Right ventricle myocardium superior (tissue), 1 donor: ENCODE measurements at places on chromosomes 13 and 19. TPM values are rescaled to one million over a fixed set of nuclear protein-coding genes. Genes with fewer than 3 reads are reported as not detected.

GRCh38 chr13:111202745-111203144 is 87.6 kb downstream of the ARHGEF7 start:
- DNase-seq, result no peak

DNA sequence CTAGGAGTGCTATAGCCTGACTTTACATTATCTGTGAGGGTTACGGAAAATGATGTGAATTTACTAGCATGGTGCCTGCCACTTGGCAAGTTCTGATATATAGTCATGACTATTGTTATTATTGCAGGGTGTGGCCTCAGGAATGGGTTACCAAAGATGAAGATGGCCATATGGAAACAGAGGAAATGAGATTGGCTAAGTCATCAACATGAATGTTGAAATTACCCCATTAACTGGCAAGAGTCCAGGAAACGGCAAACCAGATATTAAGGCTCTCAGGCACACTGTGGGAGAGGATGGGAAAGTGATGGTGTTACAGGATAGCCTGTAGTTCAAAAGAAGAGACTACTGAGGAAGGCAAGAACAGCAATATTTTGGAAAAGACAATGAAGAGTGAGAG is 183.3 kb downstream of the KCNRG start:
- no peak for DNase-seq

GRCh38 chr13:67080351-67080750 is 149.8 kb downstream of the PCDH9 start:
- DNase-seq, result no peak

GRCh38 chr13:94776956-94777355 is 64.6 kb upstream of the SOX21 start:
- no peak for DNase-seq

DNA sequence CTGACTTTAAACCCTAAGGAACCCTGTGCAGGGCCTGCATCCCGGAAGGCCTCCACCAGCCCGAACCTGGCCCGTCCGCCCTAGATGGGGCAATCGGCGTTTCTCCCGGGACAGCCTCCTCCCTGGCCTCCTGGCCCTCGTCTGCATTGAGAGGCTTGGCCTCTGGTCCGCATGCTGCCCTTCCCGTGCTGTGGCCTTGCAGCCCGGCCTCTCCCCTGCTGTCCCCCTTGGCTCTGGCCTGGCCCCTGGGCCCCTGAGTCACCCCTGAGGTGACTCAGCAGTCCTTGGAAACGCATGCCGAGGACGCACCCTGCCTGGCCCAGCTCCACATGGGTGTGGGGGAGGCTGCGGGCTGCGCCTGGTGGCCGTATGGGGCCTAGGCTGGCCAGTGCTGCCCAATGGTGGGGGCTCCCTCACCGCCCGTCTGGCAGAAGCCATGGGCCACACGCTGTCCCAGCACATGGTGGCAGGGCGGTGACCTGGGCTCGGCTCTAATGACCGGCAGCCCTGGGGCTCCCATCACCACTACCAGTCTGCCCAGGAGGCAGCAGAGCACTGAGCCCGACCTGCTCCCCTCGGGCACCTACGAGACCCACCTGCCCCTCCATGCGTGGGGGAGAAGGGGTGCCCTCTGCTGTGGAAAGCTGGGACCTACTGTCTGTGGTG is 25.7 kb downstream of the SH3GL1 start:
- DNase-seq, result peak; percentile 88

Gene TNFSF13B
- 1.6 TPM for total RNA-seq

DNA sequence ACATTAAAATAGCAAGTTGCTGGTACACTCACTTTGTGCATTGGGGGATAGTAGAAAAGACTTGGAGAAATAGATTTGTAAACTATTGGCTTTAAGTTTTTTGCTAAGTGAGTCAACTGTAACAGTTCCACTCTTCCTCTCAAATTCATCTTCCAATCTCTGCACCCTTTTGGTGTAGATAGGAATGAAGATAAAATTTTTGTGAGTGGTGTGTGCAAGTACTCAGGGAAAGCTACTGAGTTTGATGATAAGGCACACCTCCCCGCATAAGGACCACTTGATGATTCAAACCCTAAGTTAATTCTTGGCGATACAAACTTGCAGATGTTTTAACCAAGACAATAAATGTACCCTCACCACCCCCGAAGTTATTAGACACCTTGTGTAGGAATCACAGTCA is 168.3 kb upstream of the SLITRK1 start:
- DNase-seq, result no peak

DNA sequence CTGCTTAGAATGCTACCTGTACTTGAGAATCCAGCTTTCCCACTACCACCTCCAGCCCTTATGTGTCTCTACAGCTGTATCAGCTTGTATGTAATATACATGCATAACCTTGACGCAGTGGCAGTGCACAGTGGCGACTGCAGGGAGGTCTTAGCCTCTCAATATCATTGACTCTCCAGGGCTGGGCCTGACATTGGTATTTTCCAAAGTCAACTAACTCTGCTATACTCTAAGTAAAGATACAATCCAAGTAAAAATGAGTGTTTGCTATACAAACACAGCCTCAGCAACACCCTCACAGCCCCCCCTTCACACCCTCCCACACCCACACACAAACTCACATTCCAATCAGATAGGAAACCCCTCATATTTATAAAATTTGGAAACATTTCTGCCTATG is 6.7 kb upstream of the UBL3 start:
- no peak for DNase-seq

DNA sequence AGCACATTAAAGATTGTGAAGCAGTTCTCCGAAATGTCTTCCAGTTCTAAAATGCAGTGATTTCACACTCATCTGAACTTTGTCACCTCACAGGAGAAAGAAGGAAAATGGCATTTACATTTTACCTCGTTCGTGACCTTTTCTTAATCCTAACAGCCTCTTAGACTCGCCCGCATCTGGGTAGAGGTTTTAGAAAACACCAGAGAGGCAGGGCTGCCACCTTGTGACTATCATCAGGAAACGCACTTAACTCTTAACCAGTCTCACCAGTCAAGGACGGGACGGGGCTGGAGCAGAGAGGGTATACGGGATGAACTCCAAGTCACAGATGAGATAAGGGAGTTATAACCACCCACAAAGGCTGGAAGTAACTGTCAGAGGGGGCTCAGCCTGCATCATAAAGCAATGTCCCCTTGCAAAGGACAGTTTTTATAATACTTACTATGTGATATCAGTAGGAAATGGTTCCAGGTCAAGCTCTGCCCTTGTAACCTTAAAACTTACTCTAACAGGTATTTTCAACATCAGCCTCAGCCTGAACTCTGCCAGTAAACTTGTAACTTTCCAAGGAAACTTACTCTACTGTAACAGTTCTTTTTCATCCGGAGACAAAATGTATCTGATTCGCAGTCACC is 8.6 kb upstream of the CEACAM6 start:
- no peak for DNase-seq

DNA sequence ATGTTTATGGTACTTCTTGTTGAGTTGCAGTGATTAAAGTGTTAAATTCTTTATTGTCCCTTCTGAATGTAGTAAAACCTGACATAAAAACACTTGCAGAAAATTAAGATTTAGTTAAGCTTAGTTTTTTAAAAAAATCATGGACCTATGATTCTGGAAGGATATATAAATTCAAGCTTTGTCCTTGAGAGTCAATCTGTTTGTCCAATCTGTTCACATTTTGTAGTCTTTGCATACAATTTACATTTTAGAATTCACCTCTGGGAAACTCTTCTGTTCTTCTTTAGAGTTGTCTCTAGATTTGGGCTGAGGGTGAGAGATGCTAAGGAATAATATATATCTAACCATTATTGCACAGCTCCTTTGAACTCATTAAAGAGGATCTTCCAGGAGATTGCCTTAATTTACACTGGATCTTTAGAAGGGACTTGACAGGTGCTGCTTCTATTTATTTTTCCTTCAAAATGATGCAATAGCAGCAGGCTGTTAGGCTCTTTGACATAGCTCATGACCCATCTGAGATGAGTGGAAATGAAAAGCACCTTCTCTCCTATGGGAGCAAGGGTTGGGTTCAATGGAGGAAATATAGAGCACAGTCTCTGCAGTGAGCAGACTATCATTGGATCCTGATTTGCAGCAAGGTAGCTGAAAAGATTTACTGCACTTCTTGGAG is 433.9 kb downstream of the GPC6 start:
- DNase-seq, result no peak

Gene TINCR
- total RNA-seq, result not detected

DNA sequence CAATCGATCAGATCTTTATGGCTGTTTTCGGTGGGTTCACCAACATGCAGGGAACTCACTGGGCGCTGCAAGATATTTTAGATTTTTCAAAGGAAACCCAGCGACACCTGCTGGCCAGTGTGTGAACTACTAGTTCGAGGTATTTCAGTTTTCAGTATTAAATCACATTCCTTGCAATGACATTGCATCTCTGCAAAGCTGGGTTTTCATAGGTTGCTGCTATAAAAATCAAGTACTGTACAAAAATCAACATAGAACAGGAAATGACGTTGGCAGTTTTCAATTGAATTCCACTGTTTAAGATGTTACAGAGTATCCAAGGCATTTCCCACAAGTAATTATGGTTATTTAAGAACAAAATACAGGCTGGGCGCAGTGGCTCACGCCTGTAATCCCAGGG is 17.6 kb downstream of the LIG1 start:
- peak; percentile 63 for DNase-seq

Gene RFPL4A
- not detected for total RNA-seq

GRCh38 chr19:58274771-58275201 is 4.0 kb upstream of the ZNF8 start:
- DNase-seq, result no peak

GRCh38 chr13:27374650-27375049 is 49.8 kb upstream of the GTF3A start:
- no peak for DNase-seq

GRCh38 chr13:105638426-105638825 is 897.0 kb downstream of the EFNB2 start:
- no peak for DNase-seq

GRCh38 chr13:100646030-100646673 is 28.4 kb downstream of the TMTC4 start:
- DNase-seq, result no peak

- no peak for DNase-seq
Measured at GRCh38 chr19:50428772-50429463, 3.8 kb upstream of the MYBPC2 start.

DNA sequence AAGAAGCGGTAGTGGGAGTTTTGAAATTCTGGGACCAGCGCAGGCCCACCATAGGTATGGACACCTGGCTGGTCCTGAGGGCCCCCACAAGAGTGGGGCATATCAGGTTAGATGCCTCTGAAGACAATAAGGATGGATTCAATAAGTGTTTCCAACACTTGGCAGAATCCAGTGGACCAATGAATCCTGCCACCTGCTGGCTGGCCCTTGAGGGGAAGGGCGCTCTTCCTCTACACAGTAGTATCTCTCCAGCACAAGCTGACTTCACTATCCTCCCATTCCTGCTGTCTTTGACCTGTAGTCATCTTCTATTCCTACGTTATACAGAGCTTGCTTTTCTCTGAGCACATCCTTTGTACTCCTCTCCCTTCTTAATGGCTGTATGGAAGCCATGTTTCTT is 199.7 kb upstream of the TSHZ3 start:
- DNase-seq, result no peak
